NCI-H1694 (cell line): ENCODE measurements at places on chromosomes 2 and 18.
A peak's percentile ranks its signal among the peaks of the same experiment; 100 is the strongest.

DNA sequence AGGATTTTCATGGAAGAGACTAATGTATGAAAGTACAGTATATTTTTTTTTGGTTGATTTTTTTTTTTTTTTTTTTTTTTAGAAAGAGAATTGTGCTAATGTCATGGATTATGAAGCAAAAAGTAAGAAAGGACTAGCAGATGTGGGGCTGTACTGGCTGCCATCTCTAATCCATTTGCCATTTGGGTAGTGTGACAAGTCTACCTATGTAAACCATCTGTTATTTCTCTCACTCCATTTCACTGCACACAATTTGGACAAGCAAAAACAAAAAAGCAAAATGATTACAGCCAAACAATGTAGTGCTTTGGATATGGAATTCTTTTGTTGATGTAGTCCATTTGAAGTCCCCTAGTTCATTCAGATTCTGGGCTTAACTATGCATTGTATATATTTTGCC lies 1355.4 kb downstream of the LRP1B start:
- DNase-seq, result peak; percentile 70

- no peak for DNase-seq
Measured at GRCh38 chr2:190649035-190649797, at the start of gene NAB1. TSS of gene NAB1 (plus strand) at chr2:190649083. CDS start at chr2:190659177, 10,094 bp downstream.

DNA sequence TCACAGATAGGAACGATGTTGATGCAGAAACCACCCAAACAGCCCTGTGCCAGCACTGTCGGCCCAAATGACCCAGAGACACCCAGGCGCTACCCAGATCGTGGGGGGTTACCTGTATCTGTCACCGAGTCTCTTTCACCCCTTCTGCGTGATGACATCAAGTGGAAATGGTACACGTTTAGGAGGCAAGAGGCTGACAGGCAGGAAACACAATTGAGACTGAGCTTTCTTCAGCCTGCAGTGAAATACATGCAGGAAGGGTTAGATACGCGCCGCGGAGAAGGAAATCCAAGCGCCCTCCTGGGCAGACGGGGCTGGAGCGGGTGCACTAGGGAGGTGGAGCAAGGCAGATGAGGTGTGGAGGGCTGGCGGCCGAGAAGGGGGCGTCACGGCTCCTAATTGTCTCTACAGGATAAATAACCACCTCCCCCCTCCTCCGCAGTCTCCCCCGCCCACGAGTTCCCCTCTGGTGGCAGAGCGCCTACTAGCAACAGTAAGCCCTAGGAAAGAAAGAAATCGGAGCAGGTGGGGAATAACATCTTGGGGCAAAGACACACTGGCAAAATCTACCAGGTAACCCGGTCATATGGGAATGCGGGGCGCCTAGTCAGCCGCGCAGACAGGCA lies at the start of gene RNF152:
Gene RNF152, minus strand, starts transcription at position 325 of the 626 bp plus-strand sequence. CDS start 76,544 bp downstream, outside the sequence.
- DNase-seq, result peak; percentile 33

- no peak for DNase-seq
Measured at GRCh38 chr2:51084750-51085149, 52.8 kb upstream of the NRXN1 start.

GRCh38 chr2:140975237-140975636 lies 1155.6 kb downstream of the LRP1B start:
- no peak for DNase-seq

- no peak for DNase-seq
Measured at GRCh38 chr2:73997813-73998212, 13.1 kb downstream of the TET3 start.

- no peak for DNase-seq
Measured at GRCh38 chr18:61735564-61736102, 157.2 kb downstream of the RNF152 start.

- no peak for DNase-seq
Measured at GRCh38 chr2:196598846-196599245, 40.7 kb upstream of the CCDC150 start.

DNA sequence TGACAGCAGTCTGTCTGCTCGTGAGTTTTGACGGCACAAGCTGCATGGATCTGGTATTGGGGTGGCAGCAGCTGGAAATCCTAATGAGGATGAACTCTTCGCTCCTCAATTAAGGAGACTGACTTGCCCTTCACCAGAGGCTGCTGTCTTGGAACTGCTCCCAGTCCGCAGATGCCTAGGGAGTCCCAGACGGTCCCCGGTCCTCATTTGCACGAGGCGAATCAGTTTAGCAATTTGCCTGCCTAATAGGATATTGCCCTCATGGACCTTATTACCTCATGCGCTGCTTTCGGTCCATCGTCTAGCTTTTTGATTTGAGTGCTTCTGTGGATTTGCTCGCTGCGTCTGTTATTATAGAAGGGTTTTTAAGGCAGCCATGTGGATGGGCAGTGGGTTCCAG lies 40.6 kb downstream of the ASAP2 start:
- peak; percentile 98 for DNase-seq

- DNase-seq, result no peak
Measured at GRCh38 chr2:8925411-8925810, 78.1 kb downstream of the MBOAT2 start.

- no peak for DNase-seq
Measured at GRCh38 chr2:145875016-145875415, 1355.1 kb upstream of the ZEB2 start.

DNA sequence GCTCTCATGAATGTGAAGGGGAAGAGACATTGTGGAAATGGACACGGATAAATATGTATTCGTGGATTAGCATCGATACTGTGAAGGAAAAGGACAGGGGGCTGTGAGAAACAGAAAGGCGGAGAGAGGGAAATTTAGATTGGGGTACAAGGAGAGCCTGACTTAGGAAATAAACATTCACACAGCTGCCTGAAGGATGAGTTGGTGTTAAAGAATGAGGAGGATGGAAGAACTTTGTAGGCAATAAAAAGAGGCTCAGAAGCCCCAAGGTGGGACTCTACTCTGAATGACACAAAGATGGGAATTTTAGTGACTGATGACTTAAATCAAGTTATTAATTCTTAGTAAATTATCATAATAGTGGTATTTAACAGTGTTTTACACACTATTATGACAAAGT lies 10.1 kb downstream of the MYO1B start:
- no peak for DNase-seq

DNA sequence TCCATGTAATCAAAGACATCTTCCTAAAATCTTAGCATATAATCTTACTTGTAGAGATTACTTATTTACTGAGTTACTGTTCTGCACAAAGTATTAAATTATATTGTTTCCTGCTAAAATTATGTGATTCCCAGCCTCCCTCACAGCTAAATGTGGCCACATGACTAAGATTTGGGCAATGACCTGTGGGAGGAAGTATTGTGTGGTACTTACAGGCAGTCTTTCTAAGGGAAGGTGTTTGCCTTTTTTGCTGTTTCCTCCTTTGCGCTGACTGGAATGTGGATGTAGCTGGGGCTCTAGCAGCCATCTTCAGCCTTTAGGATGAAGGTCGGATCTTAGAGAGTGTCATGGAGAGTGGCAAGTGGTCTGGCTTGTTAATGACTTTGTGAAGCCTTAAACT lies 146.3 kb upstream of the APCDD1 start:
- DNase-seq, result no peak

DNA sequence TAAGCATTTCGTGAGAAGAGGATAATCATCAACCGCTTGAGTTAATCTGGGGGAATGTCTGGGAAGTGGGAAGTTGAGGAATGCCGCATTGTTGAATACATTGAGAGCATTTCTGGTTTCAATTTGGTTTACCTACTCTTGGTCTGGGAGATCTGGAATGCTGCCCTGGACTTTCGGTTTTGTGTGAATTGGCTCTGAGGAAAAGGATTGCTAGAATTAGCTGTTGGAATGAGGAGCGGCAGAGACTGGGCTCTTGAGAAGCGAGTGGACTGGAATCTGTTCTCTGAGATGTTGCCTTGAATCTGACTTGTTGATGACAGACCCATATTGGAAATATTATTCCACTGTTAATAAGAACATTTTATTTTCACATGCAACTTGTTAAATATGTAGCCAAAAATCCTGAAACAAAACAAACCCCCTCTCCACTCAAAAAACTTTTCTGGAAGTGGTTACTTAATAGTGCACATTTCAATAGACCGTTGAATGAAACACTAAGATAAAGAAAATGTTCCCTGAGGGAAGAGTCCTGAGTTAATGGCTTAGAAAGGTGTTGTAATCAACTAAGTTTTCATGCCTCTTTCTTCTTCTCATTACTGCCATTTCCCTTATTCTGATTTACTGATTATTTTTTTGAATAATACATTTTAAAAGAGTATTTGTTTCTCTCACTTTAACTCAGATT lies 50.8 kb downstream of the PTPRM start:
- DNase-seq, result no peak

- DNase-seq, result no peak
Measured at GRCh38 chr2:102041351-102041750, 49.6 kb downstream of the IL1R2 start.
